ENCODE measurements at places on chromosomes 2 and 18.

DNA sequence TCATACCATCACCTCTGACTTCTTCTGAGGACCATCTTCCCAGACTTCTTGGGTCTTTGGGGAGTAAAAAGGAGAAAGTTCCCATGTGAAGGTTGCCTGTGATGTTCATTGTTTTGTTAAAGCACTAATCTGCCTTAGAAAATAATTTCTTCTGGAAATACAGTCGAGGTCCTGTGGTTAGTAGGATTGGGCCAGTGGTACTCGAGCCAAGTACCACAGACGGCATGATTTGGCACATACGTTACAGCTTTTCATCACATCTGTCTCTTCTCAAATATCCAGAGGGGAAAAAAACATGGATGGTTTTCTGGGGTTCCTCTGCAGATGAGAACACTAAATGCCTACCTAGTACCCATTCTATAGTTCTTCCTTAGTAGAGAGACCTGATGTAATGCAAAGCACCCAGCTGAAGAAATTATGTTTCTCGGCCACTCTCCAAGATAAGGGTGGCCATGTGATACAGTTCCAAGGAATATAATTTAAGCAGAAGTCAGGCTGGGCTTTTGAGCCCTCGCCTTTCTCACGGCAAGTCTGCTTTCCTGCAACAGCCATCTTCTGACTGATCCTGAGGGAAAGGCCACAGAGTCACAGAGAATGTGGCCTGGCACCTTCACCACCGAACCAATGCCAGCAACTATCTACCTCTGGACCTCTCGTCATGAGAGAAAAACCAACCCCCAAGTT lies 161.0 kb downstream of the RNF152 start:
- no peak for DNase-seq

- DNase-seq = peak; percentile 13
Measured at GRCh38 chr2:70557171-70557838, 3.7 kb upstream of the TGFA start.

- DNase-seq = no peak
Measured at GRCh38 chr2:105635564-105635963, 109.1 kb upstream of the NCK2 start.

DNA sequence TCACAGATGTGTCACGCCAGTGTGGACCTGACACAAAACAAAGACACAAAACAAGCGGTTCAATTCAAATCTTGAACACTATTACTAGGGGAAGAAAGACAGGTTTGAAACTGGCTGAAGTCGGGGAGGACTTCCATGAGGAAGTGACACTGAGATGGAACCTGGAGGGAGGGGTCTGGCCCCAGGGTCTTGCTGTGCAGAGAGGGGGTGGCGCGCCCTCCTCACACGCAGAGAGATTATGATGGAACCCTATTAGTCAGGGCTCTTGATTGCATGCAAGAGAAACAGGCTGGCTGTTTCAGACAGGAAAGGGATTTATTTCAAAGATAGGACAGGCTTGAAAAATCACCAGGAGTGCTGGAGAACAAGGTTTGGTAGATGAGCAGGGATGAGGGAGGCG lies 363.6 kb upstream of the HS6ST1 start:
- DNase-seq = no peak

GRCh38 chr2:1935476-1935875 lies 191.2 kb upstream of the PXDN start:
- no peak for DNase-seq

Measured in kidney glomerular epithelial cell (primary cell).